ENCODE measurements at places on chromosomes 7 and 10. TPM values are rescaled to one million over a fixed set of nuclear protein-coding genes. Genes with fewer than 3 reads are reported as not detected.

- no peak for DNase-seq
Observed at GRCh38 chr10:51663086-51663485, 36.3 kb downstream of the CSTF2T start.

GRCh38 chr10:71737834-71738197, 18.2 kb upstream of the C10orf105 start:
- DNase-seq: no peak

DNA sequence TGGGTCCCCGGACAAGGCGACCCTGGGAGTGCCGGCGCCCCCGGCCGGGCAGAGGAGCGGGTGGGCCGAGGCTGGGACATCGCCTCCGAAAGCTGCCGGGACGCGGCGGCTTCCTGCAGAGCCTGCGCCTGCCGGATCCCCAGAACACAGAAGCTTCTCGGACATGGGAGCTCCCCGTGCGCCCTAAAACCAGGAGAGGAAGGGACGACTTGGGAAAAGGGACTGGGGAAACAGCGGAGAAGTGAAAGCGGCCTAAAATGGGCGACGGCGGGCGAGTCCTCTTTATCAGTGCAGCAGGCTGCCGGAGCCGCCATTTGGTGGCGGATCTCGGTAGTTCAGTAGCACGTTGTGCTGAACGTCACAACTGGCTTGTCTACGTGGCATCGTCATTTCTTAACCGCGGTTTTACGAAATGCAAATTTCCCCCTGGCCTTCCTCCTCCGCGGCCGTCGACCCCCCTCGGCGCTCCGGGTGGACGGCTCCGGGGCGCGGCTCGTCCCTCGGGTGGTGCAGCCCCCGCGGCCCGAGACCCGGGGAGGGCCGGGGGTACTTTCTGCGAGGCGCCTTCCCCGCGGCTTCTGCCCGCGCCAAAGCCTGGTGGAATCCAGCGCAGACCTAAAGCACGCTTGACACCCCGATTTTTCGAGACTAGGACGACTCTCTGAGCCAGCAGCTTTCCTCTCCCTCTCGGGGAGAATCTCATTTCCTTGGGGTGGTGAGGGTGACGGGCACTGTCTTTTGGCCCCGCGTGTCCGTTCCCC, 9.9 kb upstream of the SPAG6 start:
- no peak for DNase-seq

DNA sequence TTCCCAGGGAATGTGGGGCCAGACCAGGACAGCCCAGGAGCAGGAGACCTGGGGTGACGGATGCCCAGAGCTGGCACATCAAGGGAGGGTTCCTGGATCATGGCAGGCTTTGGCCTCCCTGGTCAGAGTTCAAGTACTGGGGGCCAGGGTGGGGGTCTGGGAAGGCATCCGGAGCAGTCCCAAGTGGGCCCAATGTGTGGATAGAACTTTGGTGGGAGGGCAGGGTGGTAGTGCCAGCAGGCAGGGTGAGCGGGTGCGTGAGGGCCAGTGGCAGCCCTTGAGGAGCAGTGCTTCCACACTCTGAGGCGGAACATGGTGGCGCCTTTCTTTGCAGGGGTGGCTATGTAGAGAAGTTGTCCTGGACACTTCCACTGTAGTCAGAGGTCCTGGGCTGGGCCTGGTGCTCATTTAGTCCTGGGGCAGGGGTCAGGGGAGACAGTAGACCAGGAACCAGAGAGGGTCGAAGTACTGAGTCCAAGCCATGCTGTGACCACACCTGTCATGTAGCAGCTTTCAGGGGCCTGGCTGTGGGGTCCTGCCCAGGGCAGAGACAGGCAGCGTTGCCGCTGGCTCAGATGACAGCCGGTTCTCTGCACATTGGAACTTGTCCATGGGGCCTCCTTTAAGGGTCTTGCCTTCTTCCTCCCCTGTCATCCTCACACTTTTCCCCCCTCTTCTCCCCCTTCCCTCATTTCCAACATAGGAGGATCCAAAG, 22.2 kb upstream of the CSGALNACT2 start:
- DNase-seq: no peak

- DNase-seq: no peak
Observed at GRCh38 chr10:131165092-131165491, 146.4 kb downstream of the TCERG1L start.

DNA sequence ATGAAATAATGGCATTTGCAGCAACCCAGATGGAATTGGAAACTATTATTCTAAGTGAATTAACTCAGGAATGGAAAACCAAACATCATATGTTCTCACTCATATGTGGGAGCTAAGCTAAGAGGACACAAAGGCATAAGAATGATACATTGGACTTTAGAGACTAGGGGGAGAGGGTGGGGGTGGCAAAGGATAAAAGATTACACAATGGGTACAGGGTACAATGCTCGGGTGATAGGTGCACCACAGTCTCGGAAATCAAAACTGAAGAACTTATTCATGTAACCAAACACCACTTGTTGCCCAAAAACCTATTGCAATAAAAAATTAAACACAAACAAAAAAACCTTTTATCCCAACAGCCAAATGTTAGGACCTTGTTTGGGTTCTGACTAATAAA, 17.8 kb downstream of the AGMO start:
- DNase-seq: no peak

Gene A1CF
- total RNA-seq: not detected
